NCI-H1048 (cell line): ENCODE measurements at places on chromosomes 1 and 21.

DNA sequence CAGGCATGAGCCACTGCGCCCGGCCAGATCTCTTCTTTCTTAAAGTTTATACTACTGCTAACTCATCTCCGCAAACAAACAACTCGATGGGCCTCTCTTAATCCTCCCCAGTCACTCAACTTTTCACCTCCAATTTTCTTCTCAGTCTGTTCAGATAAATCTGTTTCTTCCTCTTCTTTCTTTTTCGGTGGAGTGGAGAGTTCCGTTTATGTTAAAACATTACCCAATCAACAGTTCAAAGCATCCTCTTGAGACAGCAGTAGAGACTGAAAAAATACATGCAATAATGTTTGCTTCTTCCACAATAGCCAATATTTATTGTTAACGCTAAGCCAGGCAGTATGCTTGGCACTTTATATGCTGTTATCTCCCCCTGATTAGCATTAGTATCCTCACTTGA is 1.4 kb upstream of the ANKRD13C start:
- no peak for DNase-seq

DNA sequence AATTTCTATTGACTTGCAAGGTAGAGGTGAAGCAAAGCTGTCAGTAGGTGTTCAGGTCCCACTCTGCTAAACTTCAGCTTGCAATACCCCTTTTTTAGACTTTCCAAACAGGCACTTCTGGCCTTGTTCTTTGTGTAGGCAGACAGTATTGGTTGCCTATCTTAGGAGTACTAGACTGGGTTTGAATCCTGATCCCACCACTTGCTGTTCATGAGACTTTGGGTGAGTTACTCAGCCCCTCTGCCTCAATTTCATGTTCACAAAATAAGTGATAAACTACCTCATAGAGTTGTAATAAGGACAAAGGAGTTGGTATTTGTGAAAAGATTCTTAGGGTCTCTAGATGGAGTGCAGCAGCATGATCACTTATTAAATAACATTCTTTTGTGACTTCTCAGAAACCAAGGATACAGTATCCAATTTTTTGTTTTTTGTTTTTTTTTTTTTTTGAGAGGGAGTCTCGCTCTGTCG is 5.2 kb downstream of the RCC1 start:
- no peak for DNase-seq

DNA sequence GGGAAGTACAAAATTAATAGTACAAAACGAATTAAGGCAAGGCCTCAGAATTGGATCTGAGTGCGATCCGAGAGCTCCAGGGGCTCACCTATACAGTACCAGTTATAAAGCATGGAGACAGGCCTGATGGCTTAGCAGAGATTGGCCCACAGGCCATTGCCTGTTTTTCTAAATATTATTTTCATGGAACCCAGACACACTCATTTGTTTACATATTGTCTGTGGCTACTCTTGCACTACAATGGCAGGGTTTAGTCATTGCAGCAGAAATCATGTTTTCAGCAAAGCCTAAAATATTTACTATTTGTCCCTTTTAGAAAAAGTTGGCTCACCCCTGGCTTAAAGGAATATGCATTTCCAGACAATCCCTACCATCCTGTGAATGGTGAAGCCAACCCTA is 578.9 kb downstream of the PLPP3 start:
- DNase-seq = no peak

DNA sequence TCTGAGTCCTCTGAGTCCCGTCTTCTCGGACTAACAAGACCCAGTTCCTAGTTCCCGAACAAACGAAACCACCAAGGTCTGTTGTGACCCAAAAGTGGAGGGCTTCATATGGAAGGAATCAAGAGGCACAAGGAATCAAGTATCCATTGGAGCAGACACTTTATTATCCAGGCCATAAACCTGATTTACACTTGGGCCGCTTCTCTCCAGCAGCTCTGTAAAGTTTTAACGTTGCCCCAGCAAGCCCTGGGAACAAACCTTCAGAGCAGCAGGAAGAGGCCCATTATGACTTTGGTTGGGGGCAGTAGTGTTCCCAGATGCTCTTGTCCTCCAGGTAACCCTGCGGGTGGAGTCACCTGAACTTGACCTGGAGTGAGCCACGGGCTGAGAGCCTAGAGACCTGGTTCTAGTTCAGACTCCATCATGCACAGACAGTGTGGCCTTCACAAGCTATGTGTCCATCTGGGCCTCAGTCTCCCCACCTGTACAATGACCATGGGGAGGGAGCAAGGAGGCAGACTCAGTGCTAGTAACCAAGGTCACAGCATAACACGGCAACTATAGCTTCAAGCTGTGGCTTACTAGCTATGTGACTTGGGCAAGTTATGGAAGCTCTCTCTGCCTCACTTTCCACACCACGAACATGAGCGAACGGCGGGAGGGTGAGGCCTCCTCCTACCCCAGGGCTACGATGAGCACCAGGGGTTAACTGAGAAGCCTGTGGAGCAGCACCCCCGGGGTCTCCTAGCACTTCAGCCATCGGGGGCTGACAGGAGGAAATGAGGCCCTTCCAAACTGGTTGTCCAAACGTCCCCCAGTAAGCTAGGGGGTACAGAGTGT is 95.7 kb downstream of the GLIS1 start:
- DNase-seq = no peak

DNA sequence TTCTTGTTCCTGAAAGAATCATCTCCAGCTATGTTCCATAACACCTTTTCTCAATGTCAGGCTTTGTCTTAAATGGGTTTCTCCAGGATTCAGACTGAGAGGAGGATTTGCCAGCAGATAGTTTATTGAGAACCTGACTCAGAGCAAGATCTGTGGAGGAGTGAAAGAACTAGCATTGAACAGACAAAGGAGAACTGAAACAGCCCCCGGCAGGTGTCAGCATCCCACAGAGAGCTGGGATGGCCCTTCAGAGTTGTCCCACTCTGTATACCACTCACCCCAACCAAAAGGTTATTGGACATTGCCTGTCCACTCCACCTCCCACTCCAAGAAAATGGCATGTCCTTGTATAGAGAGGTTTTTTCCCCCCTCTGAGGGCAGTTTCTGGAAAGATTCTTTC is 270.7 kb downstream of the PAPPA2 start:
- DNase-seq = no peak

GRCh38 chr1:10693497-10694273 is 102.8 kb downstream of the CASZ1 start:
- DNase-seq = no peak

GRCh38 chr1:109111386-109112055 is 2.4 kb upstream of the ELAPOR1 start:
- no peak for DNase-seq

DNA sequence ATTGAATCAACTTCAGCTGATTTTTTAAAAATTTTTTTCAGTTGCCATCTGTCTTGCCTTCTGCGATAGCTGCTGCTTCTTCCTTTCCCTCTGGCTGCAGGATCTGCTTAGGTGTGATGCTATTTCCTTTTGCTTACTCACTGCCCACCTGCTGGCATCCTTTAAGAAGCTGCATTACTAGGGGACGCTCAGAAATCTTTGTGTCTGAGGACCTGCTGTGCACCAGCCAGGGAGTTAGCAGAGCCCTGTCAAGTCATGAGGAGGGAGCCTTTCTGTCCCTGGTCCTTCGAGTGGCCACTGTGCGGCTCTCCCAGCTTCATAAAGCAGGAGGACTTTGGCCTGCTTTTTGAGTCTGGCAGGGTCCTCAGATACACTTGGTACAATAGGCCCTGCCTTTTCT is 327.8 kb downstream of the USH2A start:
- DNase-seq = no peak

- no peak for DNase-seq
These were observed 7.6 kb downstream of the GPA33 start for GRCh38 chr1:167082511-167083027.

GRCh38 chr1:183553764-183554163 is 36.5 kb downstream of the NCF2 start:
- DNase-seq = no peak

- no peak for DNase-seq
These were observed 86.1 kb upstream of the ZNF326 start for GRCh38 chr1:89908672-89909436.

DNA sequence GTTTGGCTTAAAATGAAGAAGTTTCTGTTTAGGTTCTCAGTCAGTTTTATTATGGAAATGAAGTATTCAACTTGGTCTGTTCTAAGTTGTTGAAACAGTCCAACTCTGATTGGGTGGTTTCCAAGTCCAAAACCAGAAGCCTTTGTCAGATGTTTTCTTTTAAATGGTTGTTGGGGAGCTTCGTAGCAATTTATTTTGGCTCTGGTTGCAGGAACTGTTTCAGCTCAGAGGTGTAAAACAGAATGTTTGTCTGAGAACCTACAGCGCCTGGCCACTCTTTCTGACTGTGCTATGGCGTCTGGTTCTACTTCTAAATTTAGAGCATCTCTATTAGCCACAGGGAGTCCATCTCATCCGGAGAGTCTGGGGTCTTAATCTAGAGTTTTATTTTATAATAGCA is 582.6 kb upstream of the TMPRSS15 start:
- DNase-seq = no peak

- no peak for DNase-seq
These were observed 182.5 kb upstream of the SGIP1 start for GRCh38 chr1:66351478-66351877.

DNA sequence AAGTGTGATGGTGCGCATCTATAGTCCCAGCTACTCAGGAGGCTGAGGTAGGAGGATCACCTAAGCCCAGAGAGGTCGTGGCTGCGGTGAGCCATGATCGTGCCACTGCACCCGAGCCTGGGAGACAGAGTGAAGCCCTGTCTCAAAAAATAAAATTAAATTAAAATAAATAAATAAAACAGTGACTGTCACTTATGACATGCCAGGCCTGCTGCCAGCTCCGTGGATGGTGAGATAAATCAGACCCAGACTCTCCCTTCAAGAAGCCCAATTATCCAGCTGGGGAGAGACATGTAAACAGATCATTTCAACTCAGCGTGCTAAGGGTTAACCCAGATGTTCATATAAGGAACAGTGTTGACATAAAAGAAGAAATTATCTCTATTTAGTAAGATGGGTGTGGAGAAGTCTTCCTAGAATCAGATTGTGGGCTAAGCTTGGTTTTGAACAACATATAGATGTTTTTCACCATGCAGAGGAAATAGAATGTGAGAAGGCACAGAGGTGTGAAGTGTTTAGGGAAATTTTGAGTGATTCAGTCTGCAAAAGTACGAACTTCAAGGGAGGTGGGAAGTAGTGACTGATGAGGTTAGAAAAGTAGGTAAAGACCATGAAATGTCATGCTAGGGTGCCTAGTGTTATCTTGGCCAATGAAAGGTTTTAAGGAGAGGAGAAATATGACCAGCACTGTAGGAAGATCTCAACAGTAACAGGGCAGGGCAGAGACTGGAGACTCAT is 18.3 kb downstream of the YARS1 start:
- DNase-seq = no peak

GRCh38 chr1:43447891-43448708 is 5.6 kb downstream of the HYI start:
- no peak for DNase-seq

GRCh38 chr1:29136391-29136915 is 12.8 kb upstream of the TMEM200B start:
- DNase-seq = no peak

DNA sequence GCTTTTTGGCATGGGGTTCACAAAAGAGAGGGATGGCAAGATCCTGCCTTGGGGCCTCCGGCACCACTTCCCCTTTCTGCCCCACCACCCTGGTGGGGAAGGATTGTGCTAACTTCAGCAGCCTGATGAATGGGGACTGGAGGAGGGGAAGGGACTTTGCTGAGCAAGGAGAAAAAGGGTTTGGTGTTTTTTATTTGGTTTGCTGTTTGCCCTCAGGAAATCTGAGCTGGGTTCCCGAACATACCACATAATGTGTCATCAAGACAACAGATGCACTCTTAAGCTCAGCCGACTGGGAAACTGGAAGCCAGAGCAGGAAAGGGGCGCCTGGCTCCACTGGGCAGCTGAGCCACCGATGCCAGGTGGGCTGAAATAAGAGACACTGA is 19.8 kb downstream of the OLFML2B start:
- DNase-seq = no peak

- no peak for DNase-seq
These were observed 87.5 kb upstream of the WDR26 start for GRCh38 chr1:224521904-224522734.

- DNase-seq = no peak
These were observed 24.9 kb downstream of the ZBTB40 start for GRCh38 chr1:22476566-22476965.

DNA sequence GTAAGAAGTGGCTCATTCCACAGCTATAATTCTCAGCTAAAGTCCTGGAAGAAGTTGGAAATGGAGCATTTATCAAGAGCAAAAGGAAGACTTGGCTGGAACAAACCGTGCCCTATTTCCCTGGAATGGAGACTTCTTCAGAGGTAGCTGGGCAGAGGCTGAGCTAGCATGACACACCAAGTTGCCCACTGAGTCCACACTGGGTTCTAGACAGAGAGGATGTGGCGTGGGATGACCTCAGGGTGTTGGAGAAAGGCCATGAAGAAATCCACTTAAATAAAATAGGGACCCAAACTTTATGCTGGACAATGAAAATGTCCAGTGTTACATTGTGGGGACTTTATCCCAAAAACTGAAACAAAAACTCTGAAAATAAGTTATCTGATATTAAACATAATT is 116.2 kb downstream of the KCNJ6 start:
- DNase-seq = no peak

DNA sequence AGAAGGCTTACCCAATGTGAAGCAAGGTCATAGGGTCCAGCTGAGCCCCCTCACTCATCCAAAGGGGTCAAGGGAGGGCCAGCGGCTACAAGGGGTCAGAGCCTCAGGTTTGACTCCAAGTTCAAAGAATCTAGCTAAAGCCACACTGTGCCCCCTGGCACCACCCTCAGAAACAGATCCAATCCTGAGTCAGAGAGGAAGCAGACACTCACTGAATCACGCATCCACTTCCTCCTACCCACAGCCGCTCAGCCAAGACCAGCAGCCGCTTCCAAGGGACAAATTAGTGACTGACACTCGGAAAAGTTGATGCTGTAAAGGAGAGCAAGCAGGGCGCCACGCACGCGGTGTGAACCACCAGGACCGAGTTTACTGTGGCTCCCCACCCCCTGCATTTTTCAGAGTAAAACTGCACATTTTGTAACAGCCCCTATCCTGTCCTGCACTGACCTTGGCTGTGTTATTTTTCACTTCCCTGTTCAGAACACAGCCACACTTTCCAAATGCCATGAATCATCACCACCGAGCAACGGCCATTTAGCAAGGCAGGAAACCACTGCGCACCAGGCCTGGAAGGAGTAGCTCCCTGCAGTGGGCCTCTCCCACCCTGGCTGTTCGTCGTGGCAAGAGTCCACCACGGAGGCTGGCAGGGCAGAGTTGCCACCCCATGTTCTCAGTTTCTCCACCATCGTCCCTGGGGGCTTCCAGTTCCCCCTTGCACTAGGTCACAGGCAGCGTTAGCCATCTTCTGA is 147.8 kb downstream of the TOMM20 start:
- DNase-seq = no peak
